ENCODE measurements at places on chromosomes 16 and 17. TPM values are rescaled to one million over a fixed set of nuclear protein-coding genes. Genes with fewer than 3 reads are reported as not detected.

Gene ATP6V0D1
- 123 TPM for total RNA-seq

Gene TP53TG3
- not detected for total RNA-seq

Gene PDPR
- total RNA-seq: 40.0 TPM

Gene HSD11B2
- total RNA-seq: 0.10 TPM

Gene CDH13
- 235 TPM for total RNA-seq

Gene CLEC3A
- total RNA-seq: not detected

Gene DBF4B
- total RNA-seq: 4.6 TPM

Gene GRIN2C
- total RNA-seq: 0.19 TPM

Gene ZNF75A
- total RNA-seq: 25.5 TPM

Gene NAT9
- 34.8 TPM for total RNA-seq

Gene DOK4
- total RNA-seq: 26.5 TPM

Gene CIBAR2
- not detected for total RNA-seq

Gene PMP22
- 30.7 TPM for total RNA-seq

Gene TPSB2
- not detected for total RNA-seq

Gene SHISA6
- total RNA-seq: not detected

Gene MT1H
- total RNA-seq: not detected

Gene OTOA
- total RNA-seq: 0.29 TPM

Gene PIMREG
- 16.2 TPM for total RNA-seq

Gene DPEP1
- 0.10 TPM for total RNA-seq

Gene GAST
- total RNA-seq: not detected

Gene TRAPPC2L
- total RNA-seq: 47.6 TPM

Gene MT1G
- total RNA-seq: not detected

Gene TVP23B
- total RNA-seq: 48.1 TPM

Gene GPR139
- not detected for total RNA-seq

Gene JMJD6
- total RNA-seq: 19.0 TPM

Gene C16orf89
- total RNA-seq: under 0.01 TPM

Gene RUNDC3A
- total RNA-seq: 0.33 TPM

Gene SSTR5
- 1.3 TPM for total RNA-seq

Gene RPA1
- total RNA-seq: 25.2 TPM

Gene KRTAP4-4
- total RNA-seq: not detected

Gene ATP1B2
- not detected for total RNA-seq

Measured in vein endothelial cell (primary cell).